ENCODE measurements at places on chromosomes 4 and X.

GRCh38 chrX:141375011-141375760 lies 132.9 kb upstream of the SPANXC start:
- DNase-seq, result no peak

DNA sequence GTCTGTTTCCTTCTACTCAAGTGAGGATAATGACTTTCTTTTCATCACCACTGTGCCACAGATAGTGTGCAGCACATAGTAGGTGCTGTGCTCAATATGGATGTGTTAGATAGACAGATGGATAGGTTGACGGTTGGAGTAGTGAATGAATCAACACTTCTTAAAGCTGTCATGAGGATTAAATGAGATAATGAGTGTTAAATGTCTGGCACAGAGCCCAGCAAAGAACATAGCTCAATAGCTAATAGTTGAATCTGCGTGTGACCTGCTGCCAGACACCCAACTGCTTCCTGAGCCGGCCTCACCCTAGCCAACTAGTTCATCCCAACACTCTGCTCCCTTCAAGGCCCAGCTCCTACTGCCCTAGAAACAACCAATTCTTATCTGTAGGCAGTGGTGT lies 67.7 kb upstream of the PJA1 start:
- no peak for DNase-seq

DNA sequence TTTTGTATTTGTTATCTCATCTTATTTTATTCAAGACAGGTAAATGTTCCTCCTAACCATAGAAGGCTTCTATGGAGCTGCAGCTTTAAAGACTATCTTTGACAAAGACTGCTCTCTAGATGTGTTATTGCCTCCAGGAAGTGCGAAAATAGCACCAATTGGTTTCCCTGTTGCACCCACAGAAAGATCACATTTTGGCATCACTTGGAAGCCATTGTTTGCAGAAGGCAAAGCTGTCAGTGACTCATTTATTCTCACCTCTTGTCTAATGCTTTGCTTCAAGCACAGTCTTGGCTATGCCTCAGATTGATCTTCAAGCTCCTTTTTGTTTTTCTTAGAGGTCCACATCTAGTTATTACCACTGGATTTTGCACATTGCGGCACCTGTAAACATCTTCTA lies 150.3 kb downstream of the PCDH7 start:
- no peak for DNase-seq

- DNase-seq, result peak; percentile 22
Measured at GRCh38 chr4:18689308-18690115, 668.0 kb upstream of the LCORL start.

DNA sequence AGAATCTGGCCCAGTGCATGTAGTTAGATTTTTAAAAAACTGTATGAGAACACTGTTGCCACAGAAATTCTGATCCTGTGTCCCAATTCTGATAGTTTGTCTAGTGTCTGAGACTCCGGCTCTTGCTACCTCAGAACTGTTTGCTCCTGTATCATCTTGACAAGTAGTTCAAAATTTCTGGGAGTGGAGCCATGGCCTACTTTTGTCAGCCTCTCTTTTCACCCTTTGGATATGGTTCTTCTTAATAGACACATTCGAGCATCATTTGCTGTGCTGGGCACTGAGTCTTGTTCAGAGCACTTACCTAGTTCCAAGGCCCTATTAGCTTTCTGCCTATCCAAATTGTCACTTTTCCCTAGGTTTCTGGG lies 46.9 kb downstream of the ATP10D start:
- DNase-seq, result no peak

- peak; percentile 25 for DNase-seq
Measured at GRCh38 chrX:118062048-118062789, 54.4 kb downstream of the KLHL13 start.

- DNase-seq, result peak; percentile 18
Measured at GRCh38 chr4:119498527-119498926, 130.1 kb downstream of the PDE5A start.

- no peak for DNase-seq
Measured at GRCh38 chr4:10877076-10877475, 192.5 kb upstream of the CLNK start.

DNA sequence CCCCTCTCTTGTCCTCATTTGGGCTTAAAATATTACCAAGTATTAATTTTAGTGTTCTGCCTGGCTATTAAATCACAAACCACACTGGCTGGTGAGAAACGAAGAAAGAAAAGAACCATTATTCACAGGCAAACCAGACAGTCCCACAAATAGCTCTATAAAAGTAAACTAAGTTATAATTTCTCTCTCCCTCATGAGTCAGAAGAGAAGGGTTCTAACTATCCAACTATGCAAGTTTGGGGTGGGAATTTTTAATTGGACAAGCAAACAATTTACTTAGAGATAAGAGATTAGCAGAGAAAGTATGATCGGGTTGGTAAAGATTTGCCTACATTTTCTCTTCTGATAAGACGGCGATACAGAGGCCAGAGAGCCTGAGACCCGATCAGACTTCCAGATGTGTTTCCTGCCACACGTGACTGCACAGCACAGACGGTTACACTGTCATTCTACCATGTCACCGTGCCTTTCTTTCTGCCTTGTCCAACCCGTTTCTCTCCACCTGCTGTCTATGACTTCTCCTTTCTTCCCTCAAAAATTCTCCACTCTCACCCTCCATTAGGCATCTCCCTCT lies 52.3 kb downstream of the MEPE start:
- DNase-seq, result no peak

DNA sequence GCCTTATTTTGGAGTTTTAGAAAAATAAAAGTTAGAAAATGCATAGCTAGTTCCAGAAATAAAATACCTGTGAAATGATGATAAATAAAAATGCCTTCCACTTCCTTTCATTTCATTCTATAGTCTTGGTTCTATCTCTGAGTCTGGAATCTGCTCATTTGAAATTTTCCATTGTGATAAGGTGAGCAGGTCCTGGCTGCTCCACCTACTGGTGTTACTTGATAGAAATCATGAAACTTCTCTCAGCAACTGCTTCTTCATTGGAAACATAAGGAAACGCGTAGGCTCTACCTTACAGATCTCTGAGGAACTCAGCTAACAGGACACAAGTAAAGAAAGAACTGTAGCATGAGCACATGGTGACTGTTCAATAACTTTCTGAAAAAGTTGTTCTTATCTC lies 141.8 kb downstream of the DCHS2 start:
- no peak for DNase-seq

- DNase-seq, result no peak
Measured at GRCh38 chr4:137659431-137659830, 127.1 kb upstream of the PCDH18 start.

DNA sequence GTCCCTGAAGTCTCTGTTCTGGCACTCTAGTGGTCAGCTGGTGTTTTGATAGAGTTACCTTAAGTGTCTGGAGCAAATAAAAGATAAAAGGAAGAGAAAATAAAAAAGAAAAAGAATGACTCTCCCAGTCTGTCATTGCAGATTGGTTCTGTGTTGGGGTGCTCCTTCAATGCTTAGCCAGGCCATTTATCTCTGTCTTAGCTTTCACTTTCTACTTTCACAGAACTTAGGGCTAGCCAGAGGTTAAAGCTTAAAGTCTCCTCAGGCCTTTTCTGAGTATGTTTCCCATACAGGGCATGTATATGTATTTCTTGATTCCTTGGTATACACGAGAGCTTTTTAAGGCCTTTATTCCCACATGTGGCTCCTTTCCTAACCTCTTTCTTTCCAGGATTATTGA lies 83.1 kb upstream of the TEX13D start:
- DNase-seq, result no peak

GRCh38 chr4:74284053-74284452 lies 24.2 kb upstream of the EPGN start:
- DNase-seq, result no peak

- DNase-seq, result peak; percentile 35
Measured at GRCh38 chr4:152385551-152385950, 150.3 kb downstream of the FBXW7 start.

DNA sequence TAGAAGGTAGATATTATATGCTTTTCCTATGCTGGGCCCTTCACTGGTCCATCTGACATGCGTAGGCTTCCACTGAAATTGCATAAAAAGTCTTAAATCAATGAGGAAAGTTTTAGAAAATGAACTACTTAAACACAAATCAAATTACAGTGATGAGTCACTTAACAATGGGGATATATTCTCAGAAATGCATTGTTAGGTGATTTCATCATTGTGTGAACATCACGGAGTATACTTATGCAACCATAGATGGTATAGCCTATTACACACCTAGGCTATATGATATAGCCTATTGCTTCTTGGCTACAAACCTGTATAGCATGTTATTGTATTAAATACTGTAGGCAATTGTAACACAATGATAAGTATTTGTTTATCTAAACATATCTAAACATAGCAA lies 10.3 kb downstream of the STAP1 start:
- DNase-seq, result no peak

GRCh38 chr4:30757357-30757756 lies 37.2 kb downstream of the PCDH7 start:
- DNase-seq, result no peak

DNA sequence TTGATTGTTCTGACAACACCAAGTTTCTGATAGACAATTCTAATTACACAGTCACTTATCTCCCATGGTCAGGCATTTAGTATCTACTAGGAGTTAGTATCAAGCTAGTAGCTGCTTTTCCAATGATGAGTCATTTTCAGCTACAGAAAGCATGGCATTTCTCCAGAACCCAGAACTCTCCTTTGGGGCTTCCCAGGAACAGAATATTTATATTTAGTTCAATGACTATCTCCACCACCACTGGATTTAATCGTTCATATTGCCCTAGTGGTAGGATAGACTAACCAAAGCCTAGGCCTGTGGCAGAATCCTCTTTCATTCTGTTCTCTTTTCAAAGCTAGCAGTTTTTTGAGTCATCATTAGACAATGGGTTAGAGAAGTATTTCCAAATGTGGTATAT lies 569.4 kb downstream of the GABRG1 start:
- DNase-seq, result no peak

DNA sequence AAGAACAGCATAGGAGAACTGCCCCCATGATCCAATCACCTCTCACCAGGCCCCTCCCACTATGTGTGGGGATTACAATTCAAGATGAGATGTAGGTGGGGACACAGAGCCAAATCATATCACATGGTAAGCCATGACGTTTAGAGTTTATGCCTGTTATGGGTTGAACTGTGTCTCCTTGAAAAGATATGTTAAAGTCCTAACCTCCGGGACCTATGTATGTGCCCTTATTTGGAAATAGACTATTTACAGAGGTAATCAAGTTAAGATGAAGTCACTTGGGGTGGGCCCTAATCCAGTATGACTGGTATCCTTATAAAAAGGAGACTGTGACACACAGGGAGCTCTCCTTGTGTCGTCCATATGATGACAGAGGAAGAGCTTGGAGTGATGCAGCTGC lies 25.2 kb upstream of the SLC2A9 start:
- DNase-seq, result no peak

- no peak for DNase-seq
Measured at GRCh38 chr4:39976945-39977488, 694 bp downstream of the PDS5A start.
